Epithelial cell of alveolus of lung (primary cell): ENCODE measurements at places on chromosomes 2 and 18. TPM values are rescaled to one million over a fixed set of nuclear protein-coding genes. Genes with fewer than 3 reads are reported as not detected.

The COL6A3 gene
- 1,213 and 2,045 TPM in 2 replicates for total RNA-seq

The PAPOLG gene
- 12.8 and 13.4 TPM in 2 replicates for total RNA-seq

The CCDC74B gene
- total RNA-seq: 5.4 and 17.9 TPM in 2 replicates

The POTEC gene
- not detected in 2 replicates for total RNA-seq

The GRHL1 gene
- total RNA-seq: 0.16 and 0.65 TPM in 2 replicates

The EVX2 gene
- total RNA-seq: not detected in 2 replicates

The TOGARAM2 gene
- 0.13 TPM in 1 of 2 replicates, not detected in the other for total RNA-seq

The TMEM198 gene
- total RNA-seq: 0.78 and 9.2 TPM in 2 replicates
